CD4-positive, CD25-positive, alpha-beta regulatory T cell (primary cell): ENCODE measurements at places on chromosomes 1 and 21. TPM values are rescaled to one million over a fixed set of nuclear protein-coding genes. Genes with fewer than 3 reads are reported as not detected.

DNA sequence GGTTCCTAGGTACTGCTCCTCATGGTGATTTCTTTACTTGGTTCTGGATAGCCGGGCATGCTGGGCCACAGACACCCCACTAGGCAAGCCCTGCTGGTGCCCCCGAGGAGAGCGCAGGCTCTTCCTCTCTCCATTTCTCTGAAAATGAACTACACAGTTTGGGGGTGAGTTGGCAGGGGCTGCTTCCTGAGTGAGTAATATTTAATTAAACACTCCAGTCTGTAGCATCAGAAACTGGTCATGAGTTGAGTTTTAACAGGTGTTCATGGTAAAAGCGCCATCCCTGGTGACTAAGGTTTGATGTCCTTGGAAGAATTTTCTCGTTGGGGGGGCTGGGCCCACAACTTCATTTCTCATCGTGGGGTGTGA is 1.7 kb downstream of the SPSB1 start:
- no peak for DNase-seq

- no peak for DNase-seq
Observed at GRCh38 chr1:56477164-56478111, 101.9 kb downstream of the PLPP3 start.

DNA sequence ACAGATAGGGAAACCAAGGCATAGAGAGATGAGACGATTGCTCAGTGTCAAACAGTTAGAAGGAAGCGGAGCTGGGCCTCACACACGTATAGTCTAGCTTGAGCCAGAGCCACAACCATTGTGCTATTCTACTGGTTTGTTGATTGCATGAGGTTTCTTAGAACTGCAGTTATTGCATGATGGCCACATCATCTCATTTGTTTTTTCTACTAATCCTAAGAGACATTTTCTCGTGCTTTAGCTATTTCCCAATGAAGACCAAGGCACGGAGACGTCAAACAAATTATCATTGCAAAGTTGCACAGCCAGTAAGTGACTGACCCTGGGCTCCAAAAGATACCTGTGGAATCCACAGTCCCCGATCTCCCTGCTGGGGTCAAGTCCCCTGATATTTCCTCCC is 25.1 kb upstream of the ZNF362 start:
- DNase-seq: no peak

- no peak for DNase-seq
Observed at GRCh38 chr1:101389547-101389929, 152.7 kb downstream of the S1PR1 start.

DNA sequence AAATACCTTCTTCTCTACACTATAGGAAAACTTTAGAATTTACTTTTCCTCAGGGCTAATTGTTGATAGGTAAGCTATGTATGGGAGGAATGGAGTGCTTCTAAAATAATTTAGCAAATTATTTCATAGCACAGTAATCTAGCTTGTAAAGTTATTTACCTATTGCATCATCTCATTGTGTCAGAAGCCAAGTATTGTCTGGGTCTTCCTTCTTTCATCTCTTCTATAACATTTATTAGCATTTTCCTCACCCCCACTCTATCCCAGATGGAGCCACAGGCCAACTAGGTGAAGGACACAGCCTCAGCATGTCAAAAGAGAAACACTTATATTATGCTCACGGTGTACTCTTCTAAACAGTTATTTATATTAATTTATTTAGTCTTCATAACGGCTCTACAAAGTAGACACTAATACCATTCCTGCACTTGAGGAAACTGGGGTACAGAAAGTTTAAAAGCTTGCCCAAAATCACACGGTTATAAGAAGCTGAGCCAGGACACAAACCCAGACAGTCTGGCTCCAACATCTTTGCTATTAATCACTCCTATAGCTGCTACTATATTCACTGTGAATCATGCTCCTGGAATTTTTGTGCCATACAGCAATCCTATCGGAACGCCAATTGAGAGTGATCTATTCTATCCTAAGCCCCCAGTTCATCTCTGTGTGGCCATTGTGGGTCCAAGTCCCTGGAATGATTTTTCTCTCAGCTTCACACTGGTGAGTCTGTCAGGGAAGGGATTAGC is 43.1 kb downstream of the OR10J5 start:
- DNase-seq: no peak

DNA sequence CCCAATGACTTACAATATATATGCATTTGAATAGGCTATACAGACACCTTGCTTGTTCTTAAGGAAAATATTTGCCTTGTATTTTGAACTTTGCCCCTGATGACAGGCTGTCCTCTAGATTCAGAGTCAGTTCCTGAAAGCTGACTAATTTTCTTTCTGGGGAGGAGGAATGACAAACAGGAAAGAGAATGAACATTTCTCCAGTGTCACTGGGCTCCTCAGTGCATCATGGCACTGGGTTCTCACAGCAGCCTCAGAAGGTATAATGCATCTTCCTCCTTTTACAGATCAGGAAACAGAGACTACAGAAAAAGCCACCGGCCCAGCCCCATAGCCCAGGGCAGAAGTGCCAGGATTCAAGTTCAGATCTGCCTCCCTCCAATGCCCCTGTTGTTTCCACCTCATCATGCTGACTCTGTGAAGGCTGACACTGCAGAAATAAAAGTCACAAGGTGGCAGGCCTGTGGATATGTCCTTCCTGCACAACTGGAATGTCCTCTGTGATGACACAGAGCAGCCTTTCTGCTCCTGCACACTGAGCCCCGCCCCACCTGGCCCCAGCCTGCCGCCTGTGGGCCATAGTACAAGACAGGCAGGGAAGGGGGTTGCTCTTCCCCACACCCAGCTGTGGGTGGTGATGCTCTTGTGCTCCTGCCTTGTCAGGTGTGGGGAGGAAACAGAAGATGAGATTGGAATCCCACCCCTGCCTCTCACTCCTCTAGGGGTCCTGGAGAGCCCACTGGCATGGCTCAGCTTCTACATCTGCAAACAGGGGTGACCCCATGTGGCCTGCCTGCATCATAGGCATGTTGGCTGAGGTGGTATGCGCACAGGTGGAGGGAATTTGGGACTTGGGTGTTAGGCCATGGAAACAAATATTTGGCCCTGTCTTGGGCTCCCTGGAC is 6.4 kb downstream of the TTC22 start:
- no peak for DNase-seq

GRCh38 chr21:15121655-15122120 is 56.9 kb upstream of the NRIP1 start:
- no peak for DNase-seq

DNA sequence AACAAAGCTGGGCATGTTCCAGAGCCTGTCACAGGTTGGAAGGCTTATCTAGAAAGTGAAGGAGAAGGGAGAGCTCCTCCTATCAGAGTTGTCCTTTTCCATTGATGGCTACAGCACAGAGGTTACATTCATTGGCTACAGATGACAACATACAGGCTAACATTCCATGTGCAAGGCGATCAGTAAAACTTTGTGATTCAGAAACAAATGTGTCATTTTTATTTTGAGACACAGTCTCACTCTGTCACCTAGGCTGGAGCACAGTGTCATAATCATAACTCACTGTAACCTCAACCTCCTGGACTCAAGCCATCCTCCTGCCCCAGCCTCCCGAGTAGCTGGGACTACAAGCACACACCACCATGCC is 32.6 kb downstream of the TRIM67 start:
- DNase-seq: no peak

- DNase-seq: no peak
Observed at GRCh38 chr1:160674415-160674814, 27.6 kb upstream of the SLAMF1 start.

GRCh38 chr1:178934546-178934945 is 63.7 kb upstream of the ANGPTL1 start:
- DNase-seq: no peak

MRAP gene
- not detected for total RNA-seq

GTF2B gene
- total RNA-seq: 73.6 TPM

SMPDL3B gene
- 0.32 TPM for total RNA-seq

NBPF10 gene
- total RNA-seq: 4.4 TPM

MIA3 gene
- 87.1 TPM for total RNA-seq
